ENCODE measurements at places on chromosomes 7 and 10.

DNA sequence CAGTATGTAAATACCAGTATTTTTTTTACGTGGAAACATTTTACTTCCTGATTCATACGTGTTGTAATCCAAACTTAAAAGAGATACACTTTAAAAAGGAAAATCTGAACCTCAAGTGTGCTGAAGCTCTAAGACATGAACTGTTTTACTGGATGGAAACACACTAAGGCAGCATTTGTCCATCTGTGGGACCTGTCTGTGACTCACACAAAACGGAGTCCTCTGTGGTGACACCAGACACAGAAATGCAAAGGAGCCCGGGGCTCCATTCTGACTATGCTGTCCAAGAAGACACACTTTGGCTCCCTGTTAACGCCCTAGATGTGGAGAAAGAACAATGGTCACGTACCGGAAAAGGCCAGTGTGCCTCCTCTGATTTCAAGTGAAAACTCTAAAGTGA lies 23.9 kb downstream of the RNF133 start:
- DNase-seq = no peak

DNA sequence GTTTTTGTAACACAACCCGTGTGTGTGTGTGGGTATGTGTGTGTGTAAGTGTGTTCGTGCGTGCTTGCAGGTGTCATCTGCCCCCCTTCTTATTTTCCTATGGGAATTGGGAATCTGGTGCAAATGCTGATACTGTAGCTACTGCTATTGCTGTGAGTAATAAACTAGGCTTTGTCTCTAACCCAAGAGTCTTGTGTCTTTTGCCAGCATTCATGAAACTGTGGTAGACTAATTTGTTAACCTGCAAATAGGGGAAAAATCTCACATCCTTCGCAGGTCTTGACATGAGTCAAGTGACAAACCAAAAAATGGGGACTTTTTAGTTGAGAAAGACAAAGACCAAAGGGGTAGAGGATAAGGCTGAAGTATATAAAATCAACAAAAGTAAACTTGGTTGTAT lies 57.9 kb upstream of the FAM133B start:
- DNase-seq = no peak

- no peak for DNase-seq
These were observed 823.1 kb upstream of the LRRTM3 start for GRCh38 chr10:66102756-66103155.

DNA sequence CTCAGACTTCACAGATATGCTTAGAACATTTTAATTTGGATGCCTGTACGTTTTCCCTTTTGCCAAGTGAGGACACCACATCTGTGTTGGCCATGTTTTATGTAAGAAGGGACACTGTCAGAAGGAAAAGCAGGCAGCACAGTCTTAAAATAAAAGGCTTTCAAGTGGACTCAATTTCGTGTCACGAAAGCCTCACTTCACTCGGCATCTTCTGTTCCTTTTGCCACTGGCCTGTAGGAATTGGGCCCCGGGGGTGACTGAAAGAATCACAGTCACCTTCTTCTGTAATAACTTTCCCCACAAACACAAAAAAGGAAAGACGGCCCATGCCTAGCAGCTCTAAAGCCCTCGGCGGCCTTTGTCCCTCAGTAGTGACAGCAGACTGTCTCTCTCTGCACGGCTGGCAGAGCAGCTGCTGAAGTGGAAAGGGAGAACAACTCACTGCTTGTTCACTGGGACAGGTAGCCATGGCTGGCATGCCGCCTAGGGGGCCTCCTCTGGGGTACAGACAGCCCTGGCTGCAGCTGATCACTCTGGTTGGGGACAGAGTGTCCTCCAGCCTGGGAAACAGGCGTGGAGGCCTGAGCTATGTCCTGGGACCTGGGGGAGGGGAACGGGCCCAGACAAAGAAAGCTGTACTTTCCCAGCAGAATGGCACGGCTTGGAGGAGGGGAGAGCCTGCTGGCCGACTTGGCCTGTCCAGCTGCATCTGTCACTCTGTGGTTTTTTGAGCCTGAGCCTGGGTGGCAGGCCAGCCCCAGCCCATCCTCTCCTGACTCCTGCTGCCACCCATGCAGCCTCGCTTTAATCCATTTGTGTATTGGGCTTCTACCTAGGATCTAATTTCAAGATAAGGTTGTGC lies 4.4 kb downstream of the RASSF4 start:
- DNase-seq = no peak

GRCh38 chr10:89332123-89332633 lies 4.4 kb downstream of the IFIT3 start:
- DNase-seq = peak; percentile 71

DNA sequence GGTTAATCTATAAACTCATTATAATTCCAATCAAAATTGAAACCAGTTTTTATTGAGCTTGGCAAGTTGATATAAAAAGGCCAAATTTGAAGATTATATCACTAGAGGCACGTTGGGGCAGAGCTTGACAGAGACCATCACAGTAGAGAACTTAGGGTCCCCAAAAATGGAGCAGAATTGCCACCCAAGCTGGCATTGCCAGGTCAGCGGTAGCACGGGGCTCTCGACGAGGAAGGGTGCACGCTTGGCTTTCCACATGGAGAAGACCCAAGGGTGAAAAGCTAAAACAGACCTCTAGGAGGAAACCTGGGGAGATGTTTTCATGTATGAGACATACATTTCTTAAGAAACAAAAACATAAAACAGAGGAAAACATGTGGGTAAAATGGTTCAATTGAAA lies 4.3 kb upstream of the JAKMIP3 start:
- no peak for DNase-seq

DNA sequence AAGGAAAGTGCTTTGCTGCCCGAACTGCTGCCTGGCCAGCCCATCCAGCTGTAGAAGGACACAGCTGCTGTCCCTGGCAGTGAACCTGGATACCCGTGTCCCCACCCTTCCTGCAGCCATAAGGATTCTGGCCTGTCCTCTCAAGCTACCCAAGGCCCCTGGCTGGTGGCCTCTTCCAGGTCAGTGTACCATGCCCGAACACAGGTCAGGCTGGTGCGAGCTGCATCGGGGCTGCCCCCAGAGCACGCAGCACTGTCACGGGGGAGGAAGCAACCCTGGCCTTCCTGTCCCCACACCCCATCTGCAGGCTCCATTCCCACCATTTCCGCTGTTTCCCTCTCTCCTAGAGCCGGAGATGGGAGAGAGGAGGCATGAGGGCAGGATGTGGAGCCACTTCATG lies 30.5 kb upstream of the PWWP2B start:
- DNase-seq = no peak

DNA sequence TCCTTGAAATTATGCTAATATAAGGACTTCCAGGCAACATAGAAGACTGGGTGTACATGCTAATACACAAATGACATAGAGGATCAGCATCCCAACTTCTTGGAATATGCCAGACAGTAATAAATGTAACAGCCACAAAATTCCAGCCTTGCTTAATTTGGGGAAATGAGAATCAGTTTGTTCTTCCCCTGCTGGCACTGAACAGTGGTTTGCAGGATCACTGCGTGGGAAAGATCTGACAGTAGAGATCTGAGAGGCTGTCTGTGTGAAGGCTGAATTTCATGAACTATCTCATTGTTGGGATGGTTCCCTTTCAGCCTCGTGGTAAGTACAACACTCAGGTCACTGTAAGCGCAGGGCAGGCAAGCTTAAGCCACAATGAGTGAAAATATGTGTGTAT lies 1078.0 kb downstream of the LRMDA start:
- no peak for DNase-seq

DNA sequence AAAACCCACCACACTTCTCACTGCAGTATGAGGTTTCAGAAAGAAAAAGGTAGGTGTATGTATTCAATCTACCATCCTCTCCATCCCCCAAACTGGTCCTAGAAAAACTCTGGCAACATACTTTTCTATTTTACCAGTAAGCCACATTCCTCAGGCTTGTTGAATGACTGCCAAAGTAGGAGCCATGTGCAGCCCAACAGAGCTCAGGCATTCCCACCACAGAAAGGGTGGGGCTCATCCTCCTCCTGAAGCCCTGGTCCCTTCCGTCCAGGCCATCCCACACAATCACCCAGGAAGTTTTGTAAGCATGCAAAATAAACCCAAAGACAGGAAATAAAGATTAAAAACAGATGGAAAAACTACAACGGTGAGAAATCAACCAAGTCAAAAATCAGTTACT lies 57.2 kb downstream of the MAD1L1 start:
- DNase-seq = no peak

- DNase-seq = no peak
These were observed 9.7 kb upstream of the SMIM30 start for GRCh38 chr7:113128031-113128430.

DNA sequence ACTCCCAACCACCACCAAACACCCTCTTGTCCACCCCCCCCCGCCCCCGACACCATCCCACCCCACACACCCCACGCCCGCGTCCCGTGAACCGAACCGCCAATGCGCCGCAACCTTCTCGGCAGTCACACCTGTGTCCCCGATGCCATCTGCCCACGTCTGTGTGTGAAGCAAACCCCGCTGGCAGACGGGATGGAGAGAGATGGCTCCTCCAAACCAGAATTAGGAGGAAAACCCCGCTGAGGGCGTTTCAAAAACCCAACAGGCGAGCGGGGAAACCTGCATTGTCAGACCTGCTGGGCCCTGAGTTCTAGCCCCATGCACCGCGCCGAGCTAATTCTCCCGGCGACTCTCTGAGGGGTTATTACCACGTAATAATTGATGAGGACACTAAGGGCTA lies 28.6 kb upstream of the KCNK18 start:
- DNase-seq = no peak

DNA sequence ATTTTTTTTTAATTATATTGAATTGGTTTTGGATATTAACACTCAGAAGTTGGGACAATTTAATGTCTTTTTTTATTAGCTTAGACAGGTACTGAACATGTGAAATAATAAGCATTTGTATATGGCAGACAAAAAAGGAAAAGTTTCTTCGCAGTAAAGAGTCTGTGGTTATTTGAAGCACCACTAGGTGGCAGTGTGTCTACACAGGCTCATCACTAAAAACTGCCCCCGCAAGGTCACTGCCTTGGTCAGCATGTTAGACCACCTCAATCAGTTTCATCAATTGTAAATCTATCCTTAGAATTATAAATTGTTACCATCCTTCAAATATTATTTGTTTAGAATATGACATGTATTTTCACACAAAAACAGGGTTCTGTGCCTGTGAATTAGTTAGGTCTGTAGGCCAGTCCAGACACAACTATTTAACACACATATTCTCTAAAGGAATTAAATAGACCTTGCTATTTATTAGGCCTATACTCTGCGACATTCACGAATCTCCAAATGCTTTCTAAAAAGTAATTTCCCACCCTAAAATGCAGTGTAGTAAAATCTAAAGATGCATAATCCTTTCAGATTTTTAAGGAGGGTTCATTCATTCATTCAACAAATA lies 17.0 kb downstream of the PNLIPRP3 start:
- DNase-seq = peak; percentile 5

- DNase-seq = no peak
These were observed 64.6 kb upstream of the KCNMA1 start for GRCh38 chr10:77702166-77702565.

DNA sequence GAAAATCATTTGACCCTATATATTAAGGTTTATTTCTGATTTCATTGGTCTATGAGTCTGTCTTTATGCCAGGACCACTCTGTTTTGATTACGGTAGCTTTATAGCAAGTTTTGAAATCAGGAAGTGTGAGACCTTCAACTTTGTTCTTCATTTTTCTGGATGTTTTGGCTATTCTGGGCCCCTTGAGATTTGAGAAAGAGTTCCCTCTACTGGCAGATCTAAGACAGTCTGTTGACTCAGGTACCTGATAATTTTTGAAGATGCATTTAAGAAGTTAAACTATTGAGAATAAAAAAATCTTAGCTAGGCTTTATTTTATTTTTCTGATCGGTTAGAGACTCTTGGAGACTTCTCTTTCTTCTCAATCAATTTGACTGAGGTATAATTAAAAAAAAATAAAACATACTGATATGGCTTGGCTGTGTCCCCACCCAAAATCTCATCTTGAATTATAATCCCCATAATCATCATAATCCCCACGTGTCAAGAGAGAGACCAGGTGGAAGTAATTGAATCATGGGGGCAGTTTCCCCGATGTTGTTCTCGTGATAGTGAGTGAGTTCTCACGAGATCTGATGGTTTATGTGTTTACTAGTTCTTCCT lies 209.2 kb downstream of the SNX10 start:
- peak; percentile 25 for DNase-seq

DNA sequence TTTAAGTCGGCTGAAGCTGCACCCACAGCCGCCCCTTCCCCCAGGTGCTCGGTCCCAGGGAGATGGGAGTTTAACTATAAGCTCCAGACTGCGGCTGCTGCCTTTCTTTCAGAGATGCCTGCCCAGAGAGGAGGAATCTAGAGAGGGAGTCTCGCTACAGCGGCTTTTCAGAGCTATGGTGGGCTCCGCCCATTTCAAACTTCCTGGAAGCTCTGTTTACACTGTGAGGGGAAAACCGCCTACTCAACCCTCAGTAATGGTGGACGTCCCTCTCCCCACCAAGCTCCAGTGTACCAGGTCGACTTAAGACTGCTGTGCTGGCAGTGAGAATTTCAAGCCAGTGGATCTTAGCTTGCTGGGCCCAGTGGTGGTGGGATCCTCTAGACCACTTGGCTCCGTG lies 135.4 kb downstream of the CXCL12 start:
- no peak for DNase-seq

Data from CD4-positive, alpha-beta T cell treated with Interleukin-21 for 1 hour (primary cell).